GM06990 (cell line): ENCODE measurements at places on chromosomes 12 and 14.
A peak's percentile ranks its signal among the peaks of the same experiment; 100 is the strongest.

DNA sequence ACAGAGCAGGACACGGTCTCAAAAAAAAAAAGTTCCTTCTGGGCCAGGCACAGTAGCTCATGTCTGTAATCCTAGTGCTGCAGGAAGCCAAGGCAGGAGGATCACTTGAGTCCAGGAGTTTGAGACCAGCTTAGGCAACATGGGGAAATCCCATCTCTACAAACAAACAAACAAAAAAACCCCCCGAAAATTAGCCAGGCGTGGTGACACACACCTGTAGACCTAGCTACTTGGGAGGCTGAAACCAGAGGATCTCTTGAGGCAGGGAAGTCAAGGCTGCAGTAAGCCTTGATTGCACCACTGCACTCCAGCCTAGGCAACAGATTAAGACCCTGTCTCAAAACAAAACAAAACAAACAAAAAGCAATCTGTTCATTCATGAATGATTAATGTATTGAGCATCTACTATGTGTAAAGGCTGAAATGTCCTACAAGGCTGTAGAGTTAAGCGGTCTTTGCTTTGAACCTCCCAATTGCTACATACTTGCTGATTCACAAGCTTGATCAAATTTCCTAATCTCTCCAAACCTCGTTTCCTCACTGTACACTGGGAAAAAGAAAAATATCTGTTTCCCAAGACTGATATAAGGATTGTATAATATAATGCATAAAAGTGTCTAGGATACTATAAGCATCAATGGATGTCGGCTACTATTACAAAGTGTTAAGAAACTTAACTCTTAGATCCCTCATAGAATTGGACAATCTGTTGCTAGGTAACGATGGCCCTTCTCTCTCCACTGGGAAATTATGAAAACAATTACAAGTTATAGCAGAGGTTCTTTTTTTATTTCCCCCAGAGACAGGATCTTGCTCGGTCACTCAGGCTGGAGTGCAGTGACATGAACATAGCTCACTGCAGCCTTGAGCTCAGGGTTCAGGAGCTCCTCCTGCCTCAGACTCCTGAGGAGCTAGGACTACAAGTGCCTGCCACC lies 7.9 kb upstream of the RILPL2 start:
- no peak for DNase-seq

DNA sequence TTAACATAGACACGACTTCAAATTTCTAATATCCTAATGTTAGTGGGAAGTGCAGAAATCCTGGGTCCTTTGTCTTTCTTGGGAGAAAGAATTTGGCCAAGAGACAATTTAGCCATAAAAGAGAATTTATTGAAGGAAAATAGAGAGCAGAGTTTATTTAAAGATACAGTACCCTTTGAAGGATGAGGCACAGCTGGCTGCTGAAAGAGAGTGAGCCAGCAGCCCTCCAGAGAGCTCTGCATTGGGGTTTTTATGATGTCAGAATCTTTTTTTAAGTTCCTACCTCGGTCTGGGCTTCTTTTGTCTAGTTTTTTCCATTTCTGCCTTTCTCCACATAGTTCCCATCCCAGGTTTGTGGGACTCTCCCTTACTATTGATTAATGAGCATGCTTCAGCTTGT lies 37.5 kb downstream of the CCER1 start:
- DNase-seq: no peak

DNA sequence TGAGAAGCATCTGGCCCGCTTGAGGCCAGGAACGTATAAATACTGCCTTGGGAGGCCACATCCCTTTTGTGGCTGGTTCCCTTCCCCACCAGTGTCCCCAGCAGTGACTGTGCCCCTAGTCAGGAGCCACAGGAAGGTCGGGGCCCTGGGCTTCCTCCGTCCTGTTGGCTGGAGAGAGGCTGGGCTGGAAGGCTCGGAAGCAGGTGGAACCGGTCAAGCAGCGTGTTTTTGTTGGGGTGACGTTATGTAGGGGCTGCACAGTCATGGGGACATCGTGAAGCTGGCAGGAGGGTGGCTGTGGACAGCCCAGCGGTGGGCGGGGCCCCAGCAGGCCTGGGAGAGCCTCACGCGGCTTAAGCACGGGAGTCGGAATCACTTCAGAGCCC lies 10.1 kb downstream of the XRCC3 start:
- no peak for DNase-seq

GRCh38 chr12:116385486-116386217 lies 108.2 kb upstream of the MED13L start:
- DNase-seq: no peak

DNA sequence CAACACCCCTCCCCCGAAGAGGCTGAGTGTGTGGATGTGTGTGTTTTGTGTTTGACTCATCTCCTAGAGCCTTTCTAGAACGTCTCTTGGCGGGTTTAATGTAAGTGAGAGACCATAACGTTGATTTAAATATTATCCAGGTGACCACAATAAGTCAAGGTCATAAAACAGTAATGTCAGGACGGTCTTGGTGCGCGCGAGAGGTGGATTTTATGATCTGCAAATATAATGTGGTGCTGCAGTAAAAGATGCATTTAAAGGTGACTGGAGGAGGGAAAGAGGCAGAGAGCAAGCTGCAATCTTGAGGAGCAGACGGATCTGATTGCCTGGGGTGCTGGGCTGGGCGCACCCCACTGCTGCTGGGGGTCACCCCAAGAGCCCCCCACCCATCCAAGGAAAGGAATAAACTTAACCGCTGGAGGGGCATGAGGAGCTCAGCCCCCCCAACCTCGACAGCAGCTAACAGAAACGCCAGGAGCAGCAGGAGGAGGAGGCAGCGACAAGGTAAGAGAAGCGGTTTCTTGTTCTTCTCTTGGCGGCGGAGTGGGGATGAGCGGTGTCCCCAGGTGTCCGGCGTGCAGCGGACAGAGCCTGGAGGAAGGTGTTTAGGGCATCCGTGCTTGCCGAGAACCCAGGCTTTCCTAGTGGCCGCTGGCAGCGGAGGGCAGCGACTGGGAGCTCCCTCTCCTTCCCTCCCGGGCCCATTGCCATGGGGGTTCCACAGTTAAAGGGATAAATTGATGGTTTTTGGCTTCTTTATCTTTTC lies 5.5 kb downstream of the HOXC10 start:
- DNase-seq: no peak

DNA sequence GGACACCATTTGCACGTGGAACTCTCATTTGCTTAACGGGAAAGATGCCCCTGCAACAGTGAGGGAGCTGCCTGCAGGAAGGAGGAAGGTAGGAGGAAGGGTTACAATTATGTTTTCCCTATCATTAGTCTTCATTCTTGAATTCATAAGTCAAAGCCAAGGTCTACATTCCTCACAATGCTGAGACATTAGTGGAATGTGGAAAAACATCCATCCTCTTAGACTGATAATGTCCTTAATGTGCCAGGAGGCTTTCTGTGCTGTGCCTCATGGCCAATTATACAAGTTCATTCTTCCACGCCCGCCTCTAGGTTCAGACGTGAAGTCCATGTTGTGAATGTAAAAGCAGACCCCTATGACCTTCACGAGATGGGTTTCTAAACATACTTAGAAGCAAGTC lies 1212.4 kb upstream of the TMEM132C start:
- DNase-seq: no peak

GRCh38 chr14:95136631-95137030 lies 20.7 kb downstream of the DICER1 start:
- no peak for DNase-seq

DNA sequence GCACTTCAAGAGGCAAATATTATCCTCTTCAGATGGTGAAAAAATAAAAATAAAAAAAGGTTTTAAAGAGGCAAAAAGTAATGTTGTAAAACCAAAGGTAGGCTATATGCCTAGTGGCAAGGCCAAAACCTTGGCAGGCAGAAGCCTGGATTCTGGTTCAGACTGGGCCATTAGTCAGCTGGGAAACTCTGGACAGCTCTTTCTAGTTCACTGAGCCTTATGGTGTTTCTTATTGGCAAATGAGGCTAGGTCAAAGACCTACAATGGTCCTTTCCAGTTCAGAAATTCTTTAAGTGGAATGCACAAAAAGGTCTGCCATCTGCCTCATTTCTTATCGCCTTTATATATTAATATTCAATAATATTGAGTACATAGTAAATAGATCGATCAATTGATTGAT lies 44.6 kb downstream of the PTPRB start:
- no peak for DNase-seq

GRCh38 chr14:104798300-104799243 lies 2.3 kb upstream of the ZBTB42 start:
- DNase-seq: no peak

DNA sequence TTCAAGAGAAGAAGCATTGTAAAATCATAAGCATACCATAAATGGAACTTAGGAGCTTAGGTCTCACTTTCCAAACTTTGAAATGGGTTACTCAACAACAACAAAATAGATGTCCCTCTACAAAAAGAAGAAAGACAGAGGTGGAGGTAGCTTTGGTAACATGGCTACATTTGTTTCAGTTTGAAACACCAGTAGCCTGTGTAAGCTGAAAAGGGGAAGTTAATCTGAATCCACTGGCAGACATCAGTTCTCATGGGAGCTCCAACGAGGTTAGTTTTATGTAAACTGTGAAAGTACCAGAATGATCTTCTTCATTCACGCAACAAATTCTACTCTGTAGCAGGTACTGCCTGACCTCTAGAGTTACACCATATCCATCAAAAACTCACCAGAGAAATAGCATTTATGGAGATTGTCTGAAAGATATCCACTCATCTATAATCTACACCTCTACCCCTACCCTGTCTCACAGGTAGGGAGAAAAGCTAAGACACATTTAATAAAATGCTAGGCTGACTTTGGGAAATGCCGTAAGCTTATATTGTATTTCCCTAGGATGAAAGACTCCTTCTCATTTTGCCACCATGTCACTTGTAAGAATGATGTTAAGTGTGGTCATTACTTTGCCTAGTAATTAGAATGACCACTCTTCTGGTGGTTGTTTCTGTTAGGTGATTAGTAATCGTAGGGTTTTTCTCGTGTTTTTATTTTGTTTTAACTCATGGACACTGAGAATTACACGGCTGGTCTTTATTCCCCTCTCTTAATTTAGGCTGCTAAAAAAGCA lies 224.1 kb downstream of the ASCL1 start:
- peak; percentile 37 for DNase-seq

GRCh38 chr12:58087423-58088127 lies 146.2 kb downstream of the ATP23 start:
- no peak for DNase-seq

DNA sequence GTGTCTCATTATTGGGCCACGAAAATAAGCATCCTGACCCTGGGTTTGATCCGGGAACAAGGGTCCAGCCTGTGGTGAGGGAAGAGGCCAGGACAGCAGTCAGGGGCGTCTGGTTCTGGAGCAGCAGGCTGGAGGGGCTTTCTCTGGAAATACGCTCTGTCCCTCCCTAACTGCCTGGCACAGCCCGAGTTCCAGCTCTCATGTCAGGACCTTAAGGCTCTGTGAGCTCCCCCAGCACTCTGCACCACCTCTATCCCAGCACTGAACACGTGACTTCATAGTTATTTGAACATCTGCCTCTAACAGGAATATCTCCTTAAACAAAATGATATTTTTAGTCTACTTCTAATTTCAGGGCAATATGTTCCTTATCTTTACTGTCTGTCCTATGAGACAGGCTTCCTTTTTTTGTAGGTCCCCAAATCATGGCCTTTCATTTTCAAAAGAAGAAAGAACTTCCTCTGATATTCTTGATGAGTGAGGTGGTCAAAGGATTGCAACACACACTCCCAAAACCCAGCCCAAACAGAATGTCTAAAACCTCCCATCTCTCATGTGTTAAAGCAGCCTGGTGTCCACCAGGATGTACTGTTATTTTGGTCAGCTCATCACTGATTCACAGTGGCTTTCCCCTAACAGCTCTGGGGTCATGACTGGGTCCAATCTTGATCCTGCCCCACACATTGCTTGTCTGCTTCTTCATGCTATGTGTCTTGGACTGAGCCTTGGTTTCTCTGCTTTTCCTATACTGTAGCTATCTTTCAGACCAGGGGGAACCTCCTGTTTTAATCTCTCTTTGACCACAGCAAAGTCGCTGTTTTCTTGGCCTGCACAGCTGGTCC lies 9.7 kb downstream of the AQP6 start:
- no peak for DNase-seq

GRCh38 chr14:93112891-93113677 lies 2.6 kb downstream of the ITPK1 start:
- peak; percentile 47 for DNase-seq

DNA sequence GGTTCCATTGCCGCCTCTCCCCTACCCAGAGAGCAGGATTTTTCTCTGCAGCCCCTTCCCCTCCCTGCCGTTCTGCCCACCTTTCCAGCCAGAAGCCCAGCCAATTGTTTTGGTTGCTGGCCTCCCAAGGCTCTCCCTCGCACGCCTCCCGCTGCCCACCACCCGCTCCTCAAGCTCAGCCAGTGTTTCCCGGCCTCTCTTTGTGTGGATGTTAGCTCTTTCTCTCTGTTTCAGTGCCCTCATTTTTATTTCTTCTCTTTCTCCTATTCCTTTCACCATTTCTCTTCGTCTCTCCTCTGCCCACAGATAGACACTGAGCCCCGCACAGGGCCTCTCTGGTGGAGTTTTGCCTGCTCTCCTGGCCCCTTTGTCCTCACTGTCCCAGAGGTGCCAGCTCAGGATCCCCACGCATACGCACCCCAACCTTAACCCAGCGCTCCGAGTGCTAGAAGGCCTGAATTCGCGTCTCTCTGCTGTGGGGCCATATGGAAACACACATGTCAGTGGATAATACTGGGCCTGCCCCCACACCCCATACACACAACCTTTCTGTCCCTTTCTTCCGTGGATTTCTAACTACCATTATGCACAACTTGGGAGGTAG lies 54.9 kb downstream of the SMUG1 start:
- DNase-seq: no peak

DNA sequence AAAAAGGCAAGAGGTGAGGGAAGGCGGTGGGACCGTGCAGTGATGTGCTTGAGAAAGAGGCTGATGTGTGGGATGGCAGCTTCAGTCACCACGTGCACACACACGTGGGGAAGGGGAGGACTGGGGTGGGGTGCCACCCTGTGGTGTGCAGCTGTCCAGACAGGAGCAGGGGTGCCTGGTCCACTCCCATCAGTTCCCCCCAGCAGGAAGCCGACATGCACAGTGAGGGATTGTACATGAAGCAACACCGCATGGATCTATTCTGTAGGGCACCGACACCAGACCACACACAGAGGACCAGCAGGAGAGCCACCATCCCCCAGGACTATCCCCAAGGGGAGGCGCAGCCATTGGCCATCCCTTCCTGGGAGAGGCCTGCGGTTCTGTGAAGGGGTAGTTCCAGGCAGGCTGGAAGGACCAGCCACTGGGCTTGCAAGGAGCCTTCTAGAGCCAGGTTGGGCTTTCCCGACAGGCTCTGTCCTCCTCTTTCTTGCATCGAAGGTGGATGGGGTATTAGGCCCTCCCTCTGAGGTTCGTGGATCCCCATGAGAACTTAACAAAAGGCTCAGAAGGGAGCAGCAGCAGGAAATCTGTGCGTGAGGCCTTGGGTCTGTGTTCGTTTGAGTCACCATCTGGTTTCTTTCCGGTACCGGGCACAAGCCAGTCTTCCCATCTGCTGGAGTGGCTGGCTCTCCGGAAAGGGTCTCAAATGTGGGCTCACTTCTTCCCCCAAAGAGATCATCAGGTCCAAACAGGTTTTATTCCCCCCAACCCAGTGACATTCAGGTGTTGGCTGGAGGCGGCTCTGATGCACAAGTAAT lies 59.8 kb downstream of the PLEKHG3 start:
- DNase-seq: no peak

DNA sequence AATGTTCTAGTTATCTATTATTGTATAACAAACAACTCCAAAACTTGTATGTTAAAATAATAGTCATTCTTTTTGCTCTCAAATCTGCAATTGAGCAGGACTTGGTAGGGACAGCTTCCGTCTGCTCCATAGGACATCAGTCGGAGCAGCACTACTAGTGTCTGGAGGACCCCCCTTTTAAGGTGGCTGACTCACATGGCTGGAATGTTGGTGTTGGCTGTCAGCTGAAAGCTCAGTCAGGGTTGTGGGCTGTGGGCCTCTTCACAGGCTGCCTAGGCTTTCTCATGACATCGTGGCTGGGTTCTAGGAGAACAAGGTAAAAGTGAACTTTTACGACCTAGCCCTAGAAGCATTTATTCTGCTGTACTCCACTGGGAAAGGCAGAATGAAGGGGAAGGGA lies 160.6 kb downstream of the ANO4 start:
- no peak for DNase-seq
